ENCODE measurements at places on chromosomes 1 and 21.

DNA sequence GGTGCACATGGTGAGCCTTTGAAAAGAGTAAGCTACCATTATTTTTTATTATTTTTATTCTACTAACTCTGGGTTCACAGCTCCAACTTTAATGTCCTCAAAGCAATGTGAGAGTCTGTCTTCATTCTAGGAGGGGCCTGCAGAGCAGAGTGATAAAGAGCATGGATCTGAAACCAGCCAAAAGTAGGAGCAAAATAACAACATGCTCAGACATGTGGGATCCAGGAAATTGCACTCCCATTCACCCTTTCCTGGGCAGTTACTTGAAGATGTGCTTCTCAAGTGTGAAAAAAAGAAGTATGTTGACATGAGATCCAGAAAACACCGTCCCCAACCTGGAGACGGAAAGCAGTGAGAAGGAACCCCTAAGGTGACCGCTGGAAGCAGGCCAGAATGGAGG, 8.7 kb upstream of the LIN28A start:
- no peak for DNase-seq

DNA sequence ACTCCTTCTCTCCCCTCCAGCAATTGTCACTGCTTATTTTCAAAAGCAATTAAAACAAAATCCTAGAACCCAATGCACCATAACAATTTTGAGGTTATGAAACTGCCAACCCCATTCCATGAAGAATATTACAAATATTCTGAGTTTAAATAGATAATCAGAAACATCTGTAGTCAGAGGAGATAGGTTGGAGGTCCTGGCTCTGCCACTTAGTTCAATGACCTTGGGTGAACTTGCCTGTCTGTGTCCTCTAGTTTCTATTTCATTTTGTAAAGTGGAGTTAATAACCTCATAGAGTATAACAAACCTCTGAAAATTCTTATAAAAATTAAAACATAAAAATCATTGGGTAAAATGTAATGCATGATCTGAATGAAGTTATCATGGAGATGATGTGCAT, 164.6 kb downstream of the KCTD3 start:
- no peak for DNase-seq

GRCh38 chr1:208528578-208529240, 284.5 kb upstream of the PLXNA2 start:
- DNase-seq, result no peak

DNA sequence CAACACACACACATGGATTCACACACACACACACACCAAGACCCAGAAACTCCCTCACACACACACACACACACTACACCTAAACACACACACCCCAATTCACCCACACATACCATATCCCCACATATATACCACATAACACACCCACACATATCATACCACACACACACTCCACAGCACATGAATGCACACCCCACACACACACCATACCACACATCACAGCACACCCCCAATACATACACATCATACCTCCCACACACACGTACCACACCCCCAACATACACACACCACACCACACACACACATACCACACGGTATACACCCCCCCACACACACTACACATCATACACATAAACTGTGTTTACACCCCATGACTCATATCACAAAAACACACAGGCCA, 80.0 kb downstream of the DMRTB1 start:
- DNase-seq, result no peak

DNA sequence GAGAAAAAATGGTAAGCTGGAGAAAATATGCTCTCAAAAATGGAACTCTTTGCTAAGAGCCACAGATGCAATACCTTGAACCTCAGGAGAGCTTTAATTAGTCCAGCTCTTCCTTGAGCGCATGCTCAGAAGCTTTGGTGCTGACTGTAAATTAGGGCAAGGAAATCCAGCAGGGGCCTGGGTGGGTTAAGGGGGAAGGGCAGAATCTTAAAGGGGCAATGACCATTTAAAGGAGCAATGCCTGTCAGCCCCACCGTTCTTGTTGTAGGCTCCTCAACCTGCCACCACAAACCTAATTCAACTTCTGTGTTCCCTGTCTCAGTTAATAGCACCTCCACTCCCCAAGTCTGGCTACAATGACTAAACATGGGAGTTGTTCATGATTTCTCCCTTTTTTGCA, 6.8 kb upstream of the SLC22A15 start:
- DNase-seq, result no peak

DNA sequence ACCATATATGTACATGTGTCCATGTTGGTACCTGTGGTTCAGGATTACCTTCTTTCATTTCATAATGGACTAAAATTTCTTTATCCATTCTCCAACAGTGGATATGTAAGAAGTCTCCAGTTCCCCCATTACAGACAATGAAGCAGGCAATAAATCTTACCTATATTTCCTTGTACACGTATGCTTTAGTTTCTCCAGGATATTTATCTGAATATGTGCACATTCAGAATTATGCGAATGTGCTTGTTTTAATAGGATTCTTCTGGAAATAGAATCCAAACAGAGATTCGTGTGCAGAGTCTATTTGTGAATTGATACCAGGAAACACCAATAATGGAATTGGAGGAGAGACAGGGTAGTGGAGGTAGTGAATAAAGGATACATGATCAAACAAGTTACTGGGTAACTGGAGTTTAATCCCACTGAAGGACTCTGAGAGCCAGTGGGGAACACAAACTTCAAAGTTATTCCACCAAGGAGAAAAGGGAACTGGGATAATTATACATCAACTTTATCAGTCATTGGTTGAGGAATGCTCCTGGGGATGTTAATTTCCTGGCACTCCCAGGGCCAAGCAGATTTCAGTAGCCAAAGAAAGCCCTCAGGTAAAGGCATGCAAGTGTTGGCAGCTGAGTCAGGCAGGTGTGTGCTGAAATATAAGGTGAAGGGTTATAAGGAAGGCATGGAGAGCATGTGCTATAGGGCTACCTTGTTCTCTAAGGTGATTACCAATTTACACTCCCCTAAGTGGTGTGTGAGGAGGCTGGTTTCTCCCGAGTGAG, 374.9 kb upstream of the PBX1 start:
- no peak for DNase-seq

DNA sequence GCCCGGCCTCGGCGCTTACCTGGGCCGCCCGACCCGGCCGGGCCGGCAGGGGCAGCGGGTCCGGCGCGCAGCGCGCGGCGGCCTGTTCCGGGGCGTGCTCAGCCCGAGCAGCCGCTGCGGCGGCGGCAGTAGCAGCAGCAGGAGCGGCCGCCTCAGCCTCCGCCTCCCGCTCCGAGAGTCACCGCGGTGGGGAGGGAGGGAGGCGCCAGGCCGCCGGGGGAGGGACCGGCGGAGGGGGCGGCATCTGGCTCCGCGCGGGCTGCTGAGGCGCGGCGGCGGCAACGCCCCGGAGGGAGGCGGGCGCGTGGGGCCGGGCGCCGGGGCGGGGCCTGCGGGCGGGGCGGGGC, at the start of gene CTNNBIP1:
CTNNBIP1 (minus strand) TSS at position 194 of the 347 bp plus-strand sequence. CDS start 38,205 bp downstream, outside the sequence.
- DNase-seq, result no peak

GRCh38 chr1:23664837-23665795, 26.5 kb upstream of the RPL11 start:
- no peak for DNase-seq

Data from esophagus squamous epithelium (tissue), 5 donors.